Inflammatory macrophage (primary cell): ENCODE measurements at places on chromosomes 2 and 18.
A peak's percentile ranks its signal among the peaks of the same experiment; 100 is the strongest.

- no peak for DNase-seq
Measured at GRCh38 chr2:157748371-157749142, 119.9 kb upstream of the ACVR1C start.

GRCh38 chr2:28522481-28522880 is 26.6 kb downstream of the PLB1 start:
- DNase-seq: no peak

GRCh38 chr2:241112046-241112445 is 10.0 kb upstream of the MTERF4 start:
- no peak for DNase-seq

GRCh38 chr2:70733646-70734180 is 34.3 kb downstream of the ADD2 start:
- DNase-seq: no peak

GRCh38 chr18:36376361-36376760 is 78.8 kb downstream of the FHOD3 start:
- DNase-seq: no peak

- peak; percentile 80 for DNase-seq
Measured at GRCh38 chr2:152054593-152054992, 44.3 kb downstream of the CACNB4 start.

GRCh38 chr2:128710729-128711128 is 392.1 kb upstream of the HS6ST1 start:
- peak; percentile 75 for DNase-seq

- no peak for DNase-seq
Measured at GRCh38 chr2:45289997-45290709, 280.9 kb upstream of the SIX2 start.

GRCh38 chr18:2411381-2411960 is 159.8 kb downstream of the METTL4 start:
- DNase-seq: no peak

GRCh38 chr2:216436383-216436782 is 24.1 kb downstream of the SMARCAL1 start:
- DNase-seq: no peak

DNA sequence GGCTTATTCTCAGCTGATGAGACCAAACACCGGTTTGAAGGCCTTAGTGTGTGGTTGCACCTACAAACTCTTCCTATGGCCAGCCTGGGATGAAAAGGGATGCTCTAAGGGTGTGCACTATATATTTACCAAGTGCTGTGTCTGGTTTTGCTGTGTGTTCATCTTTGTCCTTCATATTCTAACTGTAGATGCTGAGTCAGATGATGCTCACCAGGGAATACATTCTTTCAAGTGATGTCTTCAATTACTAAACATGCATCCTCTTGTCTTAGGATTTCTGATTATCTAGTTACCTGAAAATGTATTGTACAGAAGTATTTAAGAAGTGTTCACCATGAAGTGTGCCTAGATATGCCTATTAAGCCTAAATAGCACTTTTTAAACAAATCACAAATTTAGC is 1111.6 kb upstream of the ZEB2 start:
- DNase-seq: no peak

DNA sequence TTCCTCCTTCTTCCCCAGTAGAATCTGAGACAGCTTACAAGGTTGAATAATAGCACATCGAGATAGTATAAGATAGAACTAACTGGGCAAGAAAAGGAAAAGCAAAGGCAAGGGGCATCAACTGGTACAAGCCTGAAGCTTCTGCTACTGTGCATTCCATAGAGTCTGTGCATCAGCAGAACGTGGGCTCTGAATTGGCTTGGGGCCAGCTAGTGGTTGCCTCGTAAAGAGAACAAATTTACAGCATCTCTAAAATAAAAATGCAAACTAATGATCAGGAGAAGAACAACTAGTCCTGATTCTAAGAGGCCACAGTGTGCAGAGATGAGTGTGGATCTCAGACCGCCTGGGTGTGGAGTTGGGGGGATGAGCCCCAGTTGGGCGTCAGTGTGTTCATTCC is 36.6 kb downstream of the UPP2 start:
- DNase-seq: no peak

- DNase-seq: no peak
Measured at GRCh38 chr18:61748004-61748403, 144.8 kb downstream of the RNF152 start.

- DNase-seq: no peak
Measured at GRCh38 chr2:37786854-37787253, 115.4 kb upstream of the CDC42EP3 start.

GRCh38 chr2:102463160-102463559 is 9.9 kb upstream of the SLC9A4 start:
- DNase-seq: no peak

GRCh38 chr2:172806493-172806892 is 70.8 kb downstream of the RAPGEF4 start:
- peak; percentile 38 for DNase-seq

GRCh38 chr18:80238651-80239260 is 8.6 kb downstream of the PARD6G start:
- DNase-seq: no peak

DNA sequence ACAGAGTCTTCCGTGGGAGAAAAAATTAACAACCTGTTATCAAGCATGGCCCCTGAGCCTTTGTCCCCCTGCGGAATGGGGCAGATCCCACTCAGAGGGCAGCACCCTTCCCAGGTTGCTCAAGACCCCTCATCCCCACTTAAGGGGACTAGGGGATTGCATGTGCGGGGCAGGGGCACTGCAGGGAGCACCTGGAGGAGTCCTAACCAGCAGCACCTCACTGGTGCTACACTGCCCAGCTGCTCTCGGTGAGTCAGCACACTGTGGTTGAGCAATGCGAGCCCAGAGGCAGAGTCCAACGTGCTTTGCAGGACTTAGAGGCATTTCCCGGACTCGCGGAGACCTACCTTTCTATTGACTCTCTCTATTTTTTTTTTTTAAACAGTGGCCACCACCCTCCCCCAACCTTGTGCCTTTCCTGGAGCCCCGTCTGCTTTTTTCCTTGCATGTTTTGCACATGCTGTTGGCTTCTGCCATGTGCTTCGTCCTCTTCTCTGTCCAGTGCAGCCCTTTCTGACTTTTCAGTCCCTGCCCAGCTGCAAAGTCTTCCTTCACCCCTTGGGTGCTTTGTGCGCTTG is 74.0 kb downstream of the IL1R2 start:
- no peak for DNase-seq

- DNase-seq: peak; percentile 53
Measured at GRCh38 chr2:135744760-135745314, 3.2 kb downstream of the UBXN4 start.

- no peak for DNase-seq
Measured at GRCh38 chr18:31624892-31625640, 33.4 kb downstream of the TTR start.

- no peak for DNase-seq
Measured at GRCh38 chr2:235591921-235592320, 98.1 kb downstream of the AGAP1 start.

- no peak for DNase-seq
Measured at GRCh38 chr18:51575171-51575570, 377.7 kb upstream of the MEX3C start.

DNA sequence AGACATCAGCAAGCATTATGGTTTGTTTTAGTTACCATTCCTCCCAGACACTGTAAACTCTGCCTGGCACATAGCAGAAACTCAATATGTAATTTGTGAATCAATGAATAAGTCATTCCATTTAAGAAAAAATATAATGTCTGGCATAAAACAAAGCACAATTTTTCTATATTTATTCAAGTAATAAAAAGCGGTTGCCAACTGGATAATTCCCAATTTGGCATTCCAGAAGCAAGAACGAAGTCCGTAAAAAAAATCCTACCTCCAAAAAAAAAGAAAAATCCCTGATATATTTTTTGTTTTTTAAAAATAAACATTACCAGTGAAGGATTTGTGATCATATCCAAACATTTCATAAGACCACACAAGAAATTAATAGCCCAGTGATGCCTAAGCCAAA is 351.3 kb upstream of the LRRTM4 start:
- DNase-seq: no peak

GRCh38 chr2:81648370-81648769 is 1343.8 kb upstream of the LRRTM1 start:
- no peak for DNase-seq

DNA sequence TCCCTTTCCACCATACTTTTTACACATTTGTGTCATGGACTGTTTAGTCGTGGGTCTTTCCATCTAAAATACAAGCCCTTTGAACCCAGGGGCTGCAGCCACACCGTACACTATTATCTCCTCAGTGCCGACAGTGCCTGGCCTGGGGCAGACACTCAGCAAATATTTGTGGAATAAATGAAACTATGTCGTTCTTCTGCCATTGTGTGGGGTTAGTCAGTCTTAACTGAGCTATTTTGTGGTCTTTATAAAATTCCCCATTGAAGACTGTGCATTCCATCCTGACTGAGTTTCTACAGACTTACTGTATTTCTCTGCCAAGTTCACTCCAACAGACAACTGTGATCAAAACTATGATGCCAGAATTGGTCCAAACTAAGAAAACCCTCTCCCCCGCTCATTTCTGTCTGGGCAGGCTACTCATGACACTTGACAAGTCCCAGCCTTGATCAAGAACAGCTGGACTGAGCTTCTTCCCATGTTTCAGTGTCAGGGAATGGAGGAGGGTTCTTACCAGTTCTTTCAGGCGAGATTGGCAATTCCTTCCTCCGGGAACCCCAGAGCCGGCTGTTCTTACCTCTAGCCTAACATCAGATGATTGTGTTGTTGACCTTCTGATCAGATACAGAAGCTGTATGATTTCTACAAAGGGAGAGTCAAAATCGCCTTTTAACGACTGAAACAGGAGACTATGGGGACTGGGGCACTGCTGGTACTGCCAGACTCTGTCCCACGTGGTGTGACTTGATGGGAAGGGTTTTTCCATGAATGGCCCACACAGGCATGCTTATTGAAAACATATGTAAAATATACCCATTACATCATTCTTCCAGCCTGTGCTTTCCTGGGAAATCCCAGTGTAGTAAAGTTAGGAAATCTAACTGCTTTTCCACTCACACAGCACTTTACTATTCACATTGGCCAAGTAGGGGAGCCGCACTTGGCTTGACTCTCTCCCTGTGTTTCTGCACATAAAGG is 77.4 kb upstream of the NPAS2 start:
- no peak for DNase-seq

DNA sequence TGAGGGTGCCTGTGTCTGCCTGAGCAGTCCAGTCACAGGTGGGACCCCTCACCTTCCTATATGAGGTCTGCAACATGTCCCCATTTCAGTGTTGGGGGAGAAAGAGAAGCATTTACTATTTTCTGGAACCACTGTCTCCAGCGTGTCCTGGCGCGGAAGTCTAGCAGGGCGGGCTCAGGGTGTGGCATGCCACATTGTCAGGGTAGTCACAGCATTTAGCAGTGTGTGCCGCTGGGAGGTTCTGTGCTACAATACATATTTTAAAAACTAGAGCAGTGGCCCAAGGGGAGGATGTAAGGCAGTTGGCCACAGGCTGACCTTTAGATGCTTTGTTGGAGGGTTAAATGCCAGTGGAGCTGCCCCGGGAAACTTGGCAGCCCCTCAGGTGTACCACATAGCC is 12.5 kb downstream of the UBE2F start:
- DNase-seq: no peak

DNA sequence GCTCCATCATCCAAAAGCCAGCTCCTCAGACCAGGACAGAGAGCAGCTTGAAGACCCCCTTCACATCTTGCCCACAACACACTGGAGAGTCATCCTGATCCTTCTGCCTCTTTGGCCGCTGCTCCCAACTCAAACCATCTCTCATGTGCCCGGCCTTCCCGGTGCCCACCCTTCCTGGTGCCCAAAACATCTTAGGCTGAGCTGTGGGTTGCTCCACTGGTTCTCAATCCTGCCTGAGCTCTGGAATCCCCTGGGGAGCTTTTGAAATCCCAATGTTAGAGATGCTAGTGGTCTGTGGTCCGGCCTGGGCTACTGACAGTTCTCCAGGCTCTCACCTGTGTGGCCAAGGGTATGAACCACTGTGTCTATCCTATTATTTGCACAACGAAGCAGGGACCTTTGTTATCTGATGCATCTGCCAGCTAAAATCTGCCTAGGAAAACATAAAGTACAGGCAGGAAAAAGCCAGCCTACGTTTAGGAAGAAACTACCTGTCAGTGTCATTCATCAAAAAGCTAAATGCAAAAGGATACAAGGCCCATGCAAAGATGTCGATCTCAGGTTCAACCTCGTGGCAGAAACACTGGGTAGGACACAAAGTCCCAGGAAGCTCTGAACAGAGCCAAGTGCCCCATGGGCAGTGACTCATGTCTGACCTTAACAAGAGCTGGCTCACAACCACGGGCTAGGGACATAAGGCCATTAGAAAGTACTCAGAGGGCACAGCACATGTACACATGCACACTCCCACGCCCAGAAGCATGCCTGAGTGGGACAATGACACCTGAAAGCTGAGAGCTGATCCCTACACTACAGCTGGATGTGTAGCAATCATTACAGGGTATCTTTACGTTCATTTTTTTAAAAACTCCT is 30.8 kb downstream of the TBC1D8 start:
- peak; percentile 97 for DNase-seq

- DNase-seq: no peak
Measured at GRCh38 chr2:185484602-185485001, 254.0 kb upstream of the FSIP2 start.

DNA sequence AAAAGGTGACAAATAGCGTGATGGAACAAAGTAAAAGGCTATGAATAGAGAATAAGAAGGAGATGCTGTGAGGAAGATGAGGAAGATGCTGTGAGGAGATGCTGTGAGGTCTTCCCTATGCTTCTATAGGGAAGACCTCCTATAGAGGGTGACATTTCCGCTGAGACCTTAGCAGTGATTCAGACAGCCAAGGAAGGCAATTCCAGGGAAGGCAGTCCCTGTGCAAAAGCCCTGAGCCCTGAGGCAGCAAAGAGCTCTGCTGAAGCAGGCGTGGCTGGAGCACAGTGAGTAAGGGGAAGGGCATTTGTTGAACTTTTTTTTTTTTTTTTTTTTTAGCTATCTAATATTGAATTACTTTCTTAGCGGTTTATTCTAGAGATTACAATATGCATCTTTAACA is 142.7 kb upstream of the FOSL2 start:
- no peak for DNase-seq

DNA sequence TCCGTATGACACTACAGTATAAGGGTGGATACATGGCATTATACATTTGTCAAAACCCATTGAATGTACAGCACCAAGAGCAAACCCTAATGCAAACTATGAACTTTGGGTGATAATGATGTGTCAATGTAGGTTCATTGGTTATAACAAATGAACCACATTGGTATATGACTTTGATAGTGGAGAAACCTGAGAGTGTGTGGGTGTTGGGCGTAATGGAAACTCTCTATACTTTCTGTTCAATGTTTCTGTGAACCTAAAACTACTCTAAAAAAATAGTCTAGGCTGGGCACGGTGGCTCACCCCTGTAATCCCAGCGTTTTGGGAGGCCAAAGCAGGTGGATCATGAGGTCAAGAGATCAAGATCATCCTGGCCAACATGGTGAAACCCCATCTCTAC is 6.5 kb upstream of the ACTG2 start:
- DNase-seq: no peak

DNA sequence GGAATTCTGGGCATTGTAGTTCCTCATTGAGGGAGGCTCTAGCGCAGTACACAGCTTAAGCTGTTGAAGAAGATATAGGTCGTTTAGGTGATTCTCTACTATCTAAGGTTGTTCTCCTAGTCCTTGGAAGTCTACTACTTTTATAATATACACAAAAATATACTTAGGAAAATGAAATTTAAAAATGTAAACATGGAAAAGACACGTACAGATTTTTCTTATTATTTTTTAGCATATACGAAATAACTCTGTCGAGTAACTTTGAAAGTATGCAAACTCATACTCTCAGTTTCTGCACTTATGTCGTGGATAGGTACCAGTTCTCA is 272 bp upstream of the FASTKD1 start:
- no peak for DNase-seq
